Pancreas (tissue), 10 donors: ENCODE measurements at places on chromosomes 16 and 17.

GRCh38 chr16:5321930-5322329, 224.3 kb upstream of the EEF2KMT start:
- no peak for DNase-seq
- no peak overlapping the region for H3K4me3 ChIP-seq
- no peaks in the 10 kb centered on the region for H3K4me1 ChIP-seq
- no peaks in the 10 kb centered on the region for H3K27me3 ChIP-seq
- no peaks in the 10 kb centered on the region for H3K36me3 ChIP-seq
- H3K27ac ChIP-seq = no peak overlapping the region

GRCh38 chr16:10880594-10881452, 3.8 kb downstream of the CIITA start:
- peaks cover 7% of the 10 kb centered on the region for H3K4me1 ChIP-seq
- no peaks in the 10 kb centered on the region for H3K27me3 ChIP-seq
- H3K4me3 ChIP-seq = no peak overlapping the region
- H3K36me3 ChIP-seq = no peaks in the 10 kb centered on the region

DNA sequence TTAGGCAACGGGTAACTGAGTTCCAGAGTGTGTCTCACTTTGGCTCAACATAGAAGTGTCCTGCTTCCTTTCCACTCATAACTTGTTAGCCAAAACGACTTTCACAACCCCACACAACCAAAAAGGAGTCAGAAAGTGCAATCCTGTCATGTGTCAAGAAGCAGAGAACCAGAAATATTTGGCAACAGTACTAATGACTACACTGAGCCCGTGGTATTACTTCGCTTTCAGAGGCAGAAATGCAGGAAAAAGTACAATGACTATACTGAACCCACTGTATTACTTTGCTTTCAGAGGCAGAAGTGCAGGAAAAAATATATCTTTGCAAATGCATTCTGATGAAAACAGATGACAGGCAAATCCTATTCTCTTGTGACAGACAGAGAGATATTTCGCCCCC, 484.6 kb downstream of the KIF2B start:
- H3K27me3 ChIP-seq = no peaks in the 10 kb centered on the region
- no peak overlapping the region for H3K27ac ChIP-seq
- no peak for DNase-seq
- no peaks in the 10 kb centered on the region for H3K36me3 ChIP-seq

GRCh38 chr16:30692396-30693064, 6.4 kb upstream of the SRCAP start:
- H3K36me3 ChIP-seq = no peaks in the 10 kb centered on the region
- H3K27me3 ChIP-seq = no peaks in the 10 kb centered on the region
- DNase-seq = no peak

GRCh38 chr17:9195411-9195810, 174.1 kb downstream of the NTN1 start:
- no peaks in the 10 kb centered on the region for H3K4me1 ChIP-seq
- no peak overlapping the region for H3K27ac ChIP-seq
- H3K27me3 ChIP-seq = no peaks in the 10 kb centered on the region
- H3K36me3 ChIP-seq = no peaks in the 10 kb centered on the region
- no peak for DNase-seq

- H3K27ac ChIP-seq = no peak overlapping the region
- DNase-seq = no peak
- H3K27me3 ChIP-seq = no peaks in the 10 kb centered on the region
- H3K4me1 ChIP-seq = no peaks in the 10 kb centered on the region
Observed at GRCh38 chr16:83744441-83744981, 63.3 kb upstream of the HSBP1 start.

DNA sequence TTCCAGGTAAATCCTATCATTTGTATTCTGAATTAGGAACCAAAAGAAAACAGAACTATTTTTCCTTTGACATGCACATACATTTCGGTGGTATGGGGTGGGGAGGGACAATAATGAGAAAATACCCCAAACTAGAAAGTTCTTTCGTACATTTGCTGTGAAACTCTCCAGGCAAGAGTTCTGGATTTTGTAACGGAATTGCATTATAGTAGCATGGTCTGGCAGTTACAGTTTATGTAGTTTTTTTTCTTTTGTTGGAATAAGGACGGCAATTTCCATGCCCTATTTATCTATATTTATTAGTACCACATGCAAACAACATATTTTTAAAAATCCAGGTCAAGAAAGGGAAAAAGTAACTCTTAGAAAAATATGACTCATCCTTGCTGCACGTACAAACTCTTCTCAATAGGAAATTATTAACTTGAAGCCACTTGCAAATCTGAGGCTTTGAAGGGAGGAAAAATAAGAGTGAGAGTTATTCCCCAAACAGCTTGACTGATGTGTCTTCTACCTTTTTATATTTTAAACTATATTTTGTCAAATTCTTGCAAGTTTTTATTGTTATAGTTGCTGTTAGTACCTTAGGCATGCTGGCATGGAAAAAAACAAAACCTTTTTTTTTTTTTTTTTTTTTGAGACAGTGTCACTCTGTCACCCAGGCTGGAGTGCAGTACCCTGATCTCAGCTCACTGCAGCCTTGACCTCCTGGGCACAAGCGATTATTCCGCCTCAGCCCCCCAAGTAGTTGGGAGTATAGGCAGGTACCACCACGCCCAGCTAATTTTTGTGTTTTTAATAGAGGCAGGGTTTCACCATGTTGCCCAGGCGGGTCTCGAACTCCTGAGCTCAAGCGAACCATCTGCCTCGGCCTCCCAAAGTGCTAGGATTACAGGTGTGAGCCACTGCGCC, 69.3 kb downstream of the WWP2 start:
- no peak for DNase-seq
- H3K4me3 ChIP-seq = no peak overlapping the region
- peaks cover 63% of the 10 kb centered on the region for H3K4me1 ChIP-seq
- peak overlapping the region; percentile 94 for H3K27ac ChIP-seq
- no peaks in the 10 kb centered on the region for H3K36me3 ChIP-seq
- no peaks in the 10 kb centered on the region for H3K27me3 ChIP-seq

- H3K4me3 ChIP-seq = no peak overlapping the region
- no peak for DNase-seq
- no peaks in the 10 kb centered on the region for H3K27me3 ChIP-seq
- no peak overlapping the region for H3K27ac ChIP-seq
Observed at GRCh38 chr17:30101686-30102390, 14.8 kb upstream of the NSRP1 start.

GRCh38 chr16:27364493-27365141, 37.4 kb upstream of the IL21R start:
- peak; percentile 73 for DNase-seq
- H3K27me3 ChIP-seq = no peaks in the 10 kb centered on the region
- H3K4me1 ChIP-seq = peaks cover 30% of the 10 kb centered on the region
- H3K4me3 ChIP-seq = no peak overlapping the region
- H3K36me3 ChIP-seq = no peaks in the 10 kb centered on the region
- H3K27ac ChIP-seq = peak overlapping the region; percentile 67

- H3K27me3 ChIP-seq = no peaks in the 10 kb centered on the region
- no peak overlapping the region for H3K27ac ChIP-seq
- no peak overlapping the region for H3K4me3 ChIP-seq
- DNase-seq = no peak
- H3K36me3 ChIP-seq = no peaks in the 10 kb centered on the region
Observed at GRCh38 chr17:36614933-36615332, 13.6 kb downstream of the MRM1 start.

DNA sequence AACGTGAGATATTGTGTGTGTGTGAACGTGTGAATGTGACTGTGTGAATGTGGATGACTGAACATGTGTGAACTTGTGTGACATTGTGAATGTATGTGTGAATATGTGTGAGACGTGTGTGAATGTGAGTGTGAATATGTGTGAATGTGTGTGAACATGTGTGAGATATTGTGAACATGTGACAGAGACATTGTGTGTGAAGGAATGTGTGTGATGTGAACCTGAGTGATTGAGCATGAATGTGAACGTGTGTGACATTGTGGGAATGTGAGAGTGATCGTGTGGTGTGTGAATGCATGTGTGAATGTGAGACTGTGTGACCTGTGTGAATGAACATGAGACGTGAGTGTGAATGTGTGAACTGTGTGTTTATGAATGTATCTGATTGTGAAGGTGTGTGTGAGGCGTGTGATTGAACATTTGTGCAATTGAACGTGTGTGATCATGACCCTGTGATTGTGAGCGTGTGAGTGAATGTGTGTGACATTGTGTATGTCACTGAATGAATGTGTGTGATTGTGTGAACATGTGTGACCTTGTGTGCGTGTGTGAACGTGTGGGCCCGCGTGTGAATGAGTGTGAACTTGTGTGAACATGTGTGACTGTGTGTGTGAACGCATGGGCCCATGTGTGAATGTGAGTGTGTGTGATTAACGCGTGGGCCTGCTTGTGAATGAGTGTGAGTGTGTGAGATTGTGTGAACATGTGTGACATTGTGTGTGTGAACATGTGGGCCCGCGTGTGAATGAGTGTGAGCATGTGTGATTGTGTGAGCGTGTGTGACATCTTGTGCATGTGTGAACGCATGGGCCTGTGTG, 23.2 kb upstream of the GSE1 start:
- peaks cover 5% of the 10 kb centered on the region for H3K4me1 ChIP-seq
- H3K36me3 ChIP-seq = no peaks in the 10 kb centered on the region
- no peak overlapping the region for H3K27ac ChIP-seq
- no peaks in the 10 kb centered on the region for H3K27me3 ChIP-seq
- no peak for DNase-seq

DNA sequence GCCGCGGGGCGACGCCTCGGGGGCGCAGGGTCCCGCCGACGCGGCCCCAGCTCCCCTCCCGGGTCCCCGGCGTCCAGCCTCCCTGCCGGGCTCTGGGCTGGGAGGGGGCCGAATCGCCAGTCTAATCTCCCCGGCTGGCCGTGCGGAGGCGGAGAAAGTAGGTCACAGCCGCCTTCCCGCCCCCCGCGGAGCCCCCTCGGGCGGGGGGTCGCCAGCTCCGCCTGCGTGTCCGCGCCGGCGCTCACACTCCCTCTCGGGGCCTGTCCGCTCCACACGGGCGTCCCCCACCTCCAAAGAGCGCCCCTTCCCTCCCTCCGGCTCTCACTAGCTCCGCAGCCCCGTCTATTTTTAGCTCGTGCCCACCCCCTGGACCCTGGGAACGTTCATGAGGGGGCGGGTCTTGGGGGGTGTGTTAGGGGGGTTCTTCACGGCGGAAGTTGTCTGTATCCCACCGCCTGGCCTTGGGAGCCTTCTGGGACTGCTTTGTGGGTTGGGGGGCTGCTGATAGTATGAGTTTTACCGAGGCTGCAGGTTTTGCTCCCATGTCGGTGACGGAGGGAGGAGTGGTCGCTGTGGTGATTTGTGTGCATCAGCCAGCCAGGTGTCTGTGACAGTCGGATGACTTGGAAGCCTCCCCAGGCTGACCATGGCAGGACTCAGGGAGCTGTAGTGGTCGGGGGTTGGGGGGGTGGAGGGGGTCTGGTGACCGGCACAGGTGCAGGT, 1.1 kb downstream of the ATP1B2 start:
- H3K4me1 ChIP-seq = peaks cover 10% of the 10 kb centered on the region
- no peak for DNase-seq
- peak overlapping the region; percentile 18 for H3K4me3 ChIP-seq
- no peaks in the 10 kb centered on the region for H3K27me3 ChIP-seq
- H3K27ac ChIP-seq = no peak overlapping the region

GRCh38 chr16:68469796-68470460, 21.6 kb upstream of the SMPD3 start:
- no peak for DNase-seq
- peaks cover 3% of the 10 kb centered on the region for H3K4me1 ChIP-seq
- peak overlapping the region; percentile 22 for H3K4me3 ChIP-seq
- H3K36me3 ChIP-seq = no peaks in the 10 kb centered on the region
- H3K27ac ChIP-seq = peak overlapping the region; percentile 51

DNA sequence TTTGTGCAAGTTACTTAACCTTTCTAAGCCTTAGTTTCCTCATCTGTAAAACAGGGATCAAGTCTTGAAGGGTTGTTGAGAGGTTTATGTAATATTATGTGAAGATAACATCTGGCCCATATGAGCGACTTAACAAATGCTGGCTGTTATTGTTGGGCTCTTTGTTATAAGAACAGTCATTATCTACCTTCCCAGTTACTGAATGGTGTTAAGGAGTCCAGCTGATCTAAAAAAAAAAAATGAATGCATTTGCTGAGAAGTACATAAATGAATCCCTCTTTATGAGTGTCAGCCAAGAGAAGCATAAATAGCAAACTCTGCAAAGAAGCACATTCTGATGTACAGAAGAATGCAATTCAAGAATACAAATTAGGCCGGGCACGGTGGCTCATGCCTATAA, 24.3 kb upstream of the MED13 start:
- no peak overlapping the region for H3K27ac ChIP-seq
- no peak for DNase-seq
- peaks cover 24% of the 10 kb centered on the region for H3K4me1 ChIP-seq
- H3K27me3 ChIP-seq = no peaks in the 10 kb centered on the region
- no peak overlapping the region for H3K4me3 ChIP-seq

GRCh38 chr16:11411059-11411550, 65.8 kb downstream of the RMI2 start:
- no peaks in the 10 kb centered on the region for H3K27me3 ChIP-seq
- no peak for DNase-seq
- no peak overlapping the region for H3K4me3 ChIP-seq
- no peaks in the 10 kb centered on the region for H3K36me3 ChIP-seq
- H3K27ac ChIP-seq = no peak overlapping the region
- no peaks in the 10 kb centered on the region for H3K4me1 ChIP-seq

- no peak overlapping the region for H3K4me3 ChIP-seq
- no peaks in the 10 kb centered on the region for H3K4me1 ChIP-seq
- no peaks in the 10 kb centered on the region for H3K27me3 ChIP-seq
Observed at GRCh38 chr17:12509801-12510200, 155.9 kb upstream of the MYOCD start.

- no peak overlapping the region for H3K27ac ChIP-seq
- H3K36me3 ChIP-seq = no peaks in the 10 kb centered on the region
- no peaks in the 10 kb centered on the region for H3K27me3 ChIP-seq
- H3K4me3 ChIP-seq = no peak overlapping the region
- no peaks in the 10 kb centered on the region for H3K4me1 ChIP-seq
- no peak for DNase-seq
Observed at GRCh38 chr17:66146394-66146793, 45.5 kb downstream of the CEP112 start.

DNA sequence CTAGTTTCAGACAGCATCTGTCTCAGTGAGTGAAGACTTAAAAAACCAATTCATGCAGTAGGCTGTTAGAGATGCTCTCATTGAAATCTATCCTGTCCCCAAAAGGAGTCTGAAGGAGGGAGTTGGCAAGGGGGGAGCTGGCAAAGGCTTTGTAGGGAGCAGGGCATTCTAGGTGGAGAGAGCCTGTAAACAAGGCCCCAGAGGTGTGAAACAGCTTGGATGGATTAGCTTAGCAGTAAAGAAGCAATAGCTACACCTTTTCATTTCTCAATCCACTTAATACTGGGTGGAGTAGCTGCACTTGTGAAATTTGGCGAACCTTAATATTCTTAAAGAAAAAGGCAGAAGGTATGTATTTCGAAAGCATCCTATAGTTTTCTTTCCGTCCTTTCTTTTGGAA, 61.8 kb downstream of the KSR1 start:
- DNase-seq = no peak
- H3K4me1 ChIP-seq = peaks cover 48% of the 10 kb centered on the region
- no peak overlapping the region for H3K27ac ChIP-seq
- no peaks in the 10 kb centered on the region for H3K36me3 ChIP-seq
- H3K4me3 ChIP-seq = no peak overlapping the region

GRCh38 chr16:87138316-87138715, 178.9 kb downstream of the C16orf95 start:
- H3K4me3 ChIP-seq = no peak overlapping the region
- no peaks in the 10 kb centered on the region for H3K27me3 ChIP-seq
- no peak overlapping the region for H3K27ac ChIP-seq
- peak; percentile 15 for DNase-seq
- no peaks in the 10 kb centered on the region for H3K36me3 ChIP-seq
- H3K4me1 ChIP-seq = no peaks in the 10 kb centered on the region

GRCh38 chr17:53499277-53499676, 323.4 kb upstream of the KIF2B start:
- no peaks in the 10 kb centered on the region for H3K27me3 ChIP-seq
- H3K4me1 ChIP-seq = no peaks in the 10 kb centered on the region
- no peaks in the 10 kb centered on the region for H3K36me3 ChIP-seq
- no peak overlapping the region for H3K4me3 ChIP-seq
- DNase-seq = no peak
